ENCODE measurements at places on chromosomes 4 and X.

GRCh38 chrX:70253377-70254062 is 6.5 kb downstream of the P2RY4 start:
- peak; percentile 76 for DNase-seq

GRCh38 chrX:118574666-118575065 is 79.1 kb downstream of the DOCK11 start:
- no peak for DNase-seq

GRCh38 chr4:125097729-125098128 is 217.0 kb upstream of the FAT4 start:
- peak; percentile 4 for DNase-seq

DNA sequence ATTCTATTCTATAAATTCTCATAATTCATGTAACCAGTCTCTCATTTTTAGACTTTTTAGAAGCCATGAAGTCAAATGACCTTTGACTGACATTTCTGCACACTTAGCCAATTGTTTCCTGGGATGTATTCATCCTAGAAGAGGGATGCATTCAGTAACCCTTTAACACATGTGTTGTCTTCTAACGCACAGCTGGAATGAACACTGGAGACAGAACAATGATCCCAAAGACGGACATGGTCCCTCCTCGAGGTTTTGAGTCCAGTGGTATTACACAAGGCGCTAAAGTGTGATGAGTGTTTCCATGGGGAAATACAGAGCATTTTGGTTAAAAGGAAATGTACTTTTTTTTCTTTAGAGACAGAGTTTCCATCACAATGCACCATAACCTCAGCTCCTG is 39.8 kb upstream of the CLDN24 start:
- no peak for DNase-seq

DNA sequence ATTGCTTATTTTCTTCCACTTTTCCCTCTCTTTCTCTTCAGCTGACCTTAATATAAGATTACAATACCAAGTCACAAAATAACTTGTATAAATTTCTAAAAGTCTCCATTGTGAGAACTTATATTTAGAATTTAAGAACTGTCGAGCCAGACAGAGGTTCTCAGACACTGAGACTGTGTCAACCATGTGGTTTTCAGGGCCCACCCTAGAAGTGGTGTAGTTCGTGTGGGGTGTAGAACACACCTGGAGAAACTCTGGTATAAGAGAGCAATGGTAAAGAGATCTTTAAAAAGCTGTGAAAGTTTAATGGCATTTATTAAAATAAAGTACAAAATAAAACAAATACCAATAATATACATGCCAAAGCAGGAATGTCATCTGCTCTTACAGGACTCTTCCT is 19.7 kb downstream of the CPEB2 start:
- DNase-seq: no peak

- no peak for DNase-seq
Observed at GRCh38 chr4:2250357-2251072, 8.6 kb upstream of the HAUS3 start.

DNA sequence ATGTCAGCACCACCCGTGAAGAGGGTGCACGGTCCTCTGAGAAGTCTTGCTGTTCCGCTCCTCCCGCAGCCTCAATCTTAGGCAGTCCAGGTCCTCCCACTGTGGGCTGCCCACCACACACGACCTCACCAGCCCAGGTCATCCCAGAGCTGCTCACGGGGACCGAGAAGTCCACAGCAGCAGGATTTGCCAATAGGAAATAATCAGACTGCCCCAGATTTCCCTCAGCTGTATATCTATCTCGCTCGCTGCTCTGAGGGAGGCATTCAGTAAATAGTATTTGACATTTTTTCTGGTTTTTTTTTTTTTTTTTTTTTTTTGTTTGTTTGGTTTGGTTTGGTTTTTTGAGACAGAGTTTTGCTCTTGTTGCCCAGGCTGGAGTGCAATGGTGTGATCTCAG is 83.8 kb downstream of the STOX2 start:
- no peak for DNase-seq

DNA sequence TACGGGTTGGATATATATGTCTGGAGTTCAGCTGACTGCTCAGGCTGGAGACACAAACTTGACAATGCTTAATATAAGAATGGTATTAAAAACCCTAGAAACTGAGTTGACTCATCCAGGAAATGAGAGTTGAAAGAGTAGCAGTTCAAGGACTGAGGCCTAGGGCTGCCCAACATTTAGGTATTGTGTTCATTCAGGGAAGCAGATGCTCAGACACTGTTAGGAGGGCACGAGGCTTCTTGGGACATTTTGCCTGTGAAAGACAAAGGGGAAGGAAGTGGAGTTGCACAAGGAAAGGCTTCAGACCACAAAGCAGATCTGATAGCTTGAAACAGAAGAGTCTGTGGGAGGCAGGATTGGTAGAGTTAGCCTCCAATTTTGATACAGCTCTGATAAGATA is 52.0 kb upstream of the HS3ST1 start:
- peak; percentile 37 for DNase-seq
